Activated CD4-positive, alpha-beta T cell treated with anti-CD3 and anti-CD28 coated beads for 1 hour (primary cell): ENCODE measurements at places on chromosomes 11 and 22.

DNA sequence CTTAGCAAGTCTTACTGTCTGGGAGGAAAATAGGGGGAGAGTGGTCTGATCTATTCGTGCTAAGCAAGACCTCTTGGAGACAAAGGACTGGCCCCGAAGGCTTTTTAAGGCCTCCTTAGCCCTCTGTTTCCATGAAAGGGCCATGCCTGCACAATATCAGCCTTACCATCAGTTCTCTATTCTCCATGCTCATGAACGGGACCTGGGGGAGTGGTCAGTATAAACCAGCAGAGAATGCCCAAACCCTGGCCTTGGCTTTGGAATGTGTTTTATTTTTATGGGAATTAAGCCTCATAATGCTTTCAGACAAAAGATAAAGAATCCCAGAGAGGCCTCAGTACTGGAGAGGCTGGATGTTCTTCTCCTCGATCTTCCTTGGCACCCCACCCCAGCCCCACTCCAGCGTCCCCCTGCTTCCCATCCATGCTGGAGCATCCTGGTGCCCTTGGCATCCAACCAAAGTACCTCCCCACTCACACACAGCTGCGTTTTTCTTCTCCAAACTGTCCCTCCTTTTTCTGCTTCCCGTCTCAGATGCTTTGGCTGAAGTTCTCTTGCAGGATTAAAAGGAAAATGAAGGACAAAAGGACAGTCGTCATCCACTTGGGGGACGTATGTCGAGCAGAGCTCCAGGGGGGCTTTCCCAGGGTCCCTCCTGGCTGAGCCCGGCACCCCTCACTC, 18.6 kb downstream of the FXYD6 start:
- no peak for DNase-seq

GRCh38 chr22:24466716-24467328, 28.3 kb upstream of the UPB1 start:
- no peak for DNase-seq

- DNase-seq, result no peak
These were observed 520.0 kb upstream of the LUZP2 start for GRCh38 chr11:23976841-23977271.

- no peak for DNase-seq
These were observed 14.1 kb downstream of the SPATA19 start for GRCh38 chr11:133830931-133831907.

DNA sequence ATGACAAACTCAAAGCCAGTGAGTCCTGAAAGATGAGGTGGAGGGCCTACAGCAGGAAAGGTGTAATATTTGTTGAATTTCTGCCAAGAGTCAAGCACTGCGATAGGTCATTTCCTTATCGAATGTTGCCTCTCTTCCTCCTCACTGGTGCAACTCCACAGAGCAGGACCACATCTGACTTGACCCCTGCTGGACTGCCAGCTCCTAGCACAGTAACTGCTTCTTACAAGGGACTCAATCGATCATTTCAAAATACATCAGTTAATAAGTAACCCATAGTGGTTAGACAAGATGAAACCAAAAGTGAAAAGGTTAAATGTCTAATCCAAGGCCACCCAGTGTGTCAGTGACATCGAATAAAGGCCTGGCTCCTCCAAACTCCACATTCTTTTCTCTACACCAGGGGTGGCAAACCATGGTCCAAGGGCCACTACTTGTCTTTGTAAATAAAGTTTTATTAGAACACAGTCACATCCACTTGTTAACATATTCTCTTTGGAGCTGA, 98.5 kb upstream of the CSNK2A3 start:
- DNase-seq, result no peak

GRCh38 chr11:28153586-28153985, 45.4 kb downstream of the METTL15 start:
- no peak for DNase-seq

GRCh38 chr11:123431619-123432018, 1.6 kb downstream of the GRAMD1B start:
- no peak for DNase-seq

DNA sequence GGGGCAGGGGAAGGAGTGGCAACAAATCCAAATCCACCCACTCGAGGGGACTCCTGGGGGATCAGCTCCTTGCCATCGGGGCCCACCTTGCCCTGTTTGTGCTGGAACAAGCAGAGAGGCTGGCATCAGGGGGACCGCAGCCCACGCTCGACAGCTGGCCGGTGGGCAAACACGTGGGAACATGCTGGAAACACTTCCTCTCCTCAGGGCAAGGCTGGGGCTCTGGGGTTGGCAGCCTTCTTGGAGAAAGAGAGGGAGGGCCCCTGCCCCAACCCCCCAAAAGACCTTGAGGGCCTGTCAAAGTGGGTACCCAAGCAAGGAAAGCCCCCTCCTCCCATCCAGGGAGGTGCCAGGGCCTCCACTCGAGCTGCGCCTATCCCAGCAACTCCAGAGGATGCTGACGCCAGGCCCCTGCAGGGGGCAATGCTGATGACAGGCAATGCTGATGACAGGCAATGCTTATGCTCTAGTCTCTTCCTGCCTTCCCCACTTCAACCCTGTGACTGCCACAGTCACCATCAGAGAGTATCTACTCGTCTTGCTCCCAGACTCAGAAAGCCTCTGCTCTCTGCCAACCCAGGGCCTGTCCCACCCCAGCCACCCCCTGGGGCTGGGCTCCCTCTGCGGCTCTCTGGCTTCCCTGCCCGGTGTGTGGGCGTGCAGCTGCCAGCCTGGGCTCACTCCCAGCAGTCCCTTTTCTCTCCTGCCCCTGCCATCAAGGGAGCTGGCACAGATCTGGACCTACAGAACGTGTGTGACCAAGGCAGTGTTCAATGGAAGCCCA, 6.0 kb downstream of the ESS2 start:
- no peak for DNase-seq

- no peak for DNase-seq
These were observed 32.1 kb downstream of the YAP1 start for GRCh38 chr11:102142333-102142732.

DNA sequence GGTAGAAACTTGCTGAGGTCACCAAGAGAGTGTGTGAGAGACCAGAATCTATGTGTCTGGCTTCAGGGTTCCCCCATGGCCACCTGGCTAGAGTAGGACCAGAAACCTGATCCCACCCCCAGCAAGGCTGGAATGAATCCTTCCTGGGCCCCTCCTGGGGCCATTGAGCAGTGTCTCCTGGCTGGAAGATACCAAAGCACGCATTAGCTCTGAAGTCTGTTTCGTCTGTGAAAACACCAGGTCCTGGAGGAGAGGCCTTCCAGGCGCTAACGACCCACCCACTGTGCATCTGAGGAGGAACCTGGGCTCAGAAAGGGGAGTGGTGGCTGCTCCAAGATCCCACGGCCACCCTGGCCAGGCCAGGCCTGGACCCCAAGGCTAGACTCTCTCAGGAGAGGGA, 15.5 kb upstream of the TSKU start:
- DNase-seq, result no peak

DNA sequence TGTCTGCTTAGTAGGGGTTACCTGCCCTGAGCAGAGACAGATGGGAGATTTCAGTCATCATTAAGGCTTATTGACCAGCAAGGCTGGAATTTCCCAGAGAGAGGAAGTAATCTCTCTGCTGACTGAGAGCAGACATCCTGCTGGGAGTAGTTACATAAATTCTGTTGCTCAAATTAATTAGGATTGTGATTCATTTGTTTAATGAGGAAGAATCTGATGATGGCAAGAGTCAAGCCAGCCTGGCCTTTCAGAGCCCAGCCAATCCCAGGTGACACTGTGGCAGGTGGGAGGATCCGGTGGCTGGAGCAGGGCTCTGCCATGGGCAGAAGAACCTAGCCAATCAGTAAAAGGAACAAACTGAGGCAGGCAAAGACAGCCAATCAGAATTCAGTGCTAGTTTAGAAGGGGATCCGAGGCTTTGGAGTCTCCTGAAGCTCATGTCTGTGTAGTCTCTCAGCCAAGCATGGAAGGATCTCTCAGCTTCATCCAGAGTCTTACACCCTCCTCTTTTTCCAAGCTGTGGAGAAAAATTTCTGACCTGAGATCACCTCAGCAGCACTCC, 61.2 kb upstream of the CHST1 start:
- DNase-seq, result no peak

GRCh38 chr11:2579315-2580060, 120.3 kb downstream of the KCNQ1OT1 start:
- no peak for DNase-seq
